ENCODE measurements at places on chromosomes 16 and 17.

- no peak for DNase-seq
Observed at GRCh38 chr17:19332371-19333131, 30.0 kb downstream of the B9D1 start.

DNA sequence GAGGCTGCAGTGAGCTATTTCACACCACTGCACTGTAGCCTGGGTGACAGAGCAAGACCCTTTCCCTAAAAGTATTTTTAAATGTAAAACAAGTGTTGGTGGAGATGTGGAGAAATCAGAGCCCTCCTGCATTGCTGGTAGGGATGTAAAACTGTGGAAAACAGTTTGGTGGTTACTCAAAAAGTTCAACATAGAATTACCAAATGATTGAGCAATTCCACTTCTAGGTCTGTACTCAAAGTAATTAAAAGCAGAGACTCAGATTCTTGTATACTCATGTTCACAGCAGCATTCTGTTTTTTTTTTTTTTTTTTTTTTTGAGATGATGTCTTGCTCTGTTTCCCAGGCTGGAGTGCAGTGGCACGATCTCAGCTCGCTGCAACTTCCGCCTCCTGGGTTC lies 141.8 kb downstream of the PITPNC1 start:
- peak; percentile 70 for DNase-seq

DNA sequence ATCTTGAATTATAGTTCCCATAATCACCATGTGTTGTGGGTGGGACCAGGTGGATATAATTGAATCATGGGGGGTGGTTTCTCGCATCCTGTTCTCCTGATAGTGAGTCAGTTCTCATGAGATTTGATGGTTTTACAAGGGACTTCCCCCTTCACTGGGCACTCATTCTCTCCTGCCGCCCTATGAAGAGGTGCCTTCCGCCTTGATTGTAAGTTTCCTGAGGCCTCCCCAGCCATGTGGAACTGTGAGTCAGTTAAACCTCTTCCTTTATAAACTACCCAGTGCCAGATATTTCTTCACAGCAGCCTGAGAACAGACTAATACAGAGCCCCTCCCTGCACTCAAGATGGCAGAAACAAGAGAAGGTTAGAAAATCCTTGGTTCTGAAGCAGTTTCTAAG lies 26.4 kb downstream of the LDAF1 start:
- no peak for DNase-seq

DNA sequence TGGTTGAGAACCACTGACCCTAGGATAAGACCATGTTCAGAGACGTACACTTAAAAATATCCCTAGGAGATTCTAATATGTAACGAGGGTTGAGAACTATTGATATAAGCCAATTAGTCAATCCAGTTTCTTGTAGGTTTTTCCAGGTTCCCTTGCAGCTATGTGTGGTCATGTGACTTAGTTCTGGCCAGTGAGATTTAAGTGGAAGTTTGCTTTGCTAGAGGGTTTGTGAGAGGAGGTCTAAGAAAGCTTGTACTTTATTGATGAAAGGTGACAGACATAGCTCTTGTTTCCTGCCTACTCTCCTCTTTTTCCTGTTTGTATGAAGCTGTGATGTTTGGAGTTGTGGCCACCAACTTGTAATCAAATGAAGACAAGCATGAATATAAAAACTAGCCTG lies 110.1 kb upstream of the SIAH1 start:
- DNase-seq, result no peak

GRCh38 chr17:1909985-1910384 lies 80.2 kb downstream of the RPA1 start:
- DNase-seq, result no peak

- DNase-seq, result no peak
Observed at GRCh38 chr16:66354034-66354909, 12.2 kb upstream of the CDH5 start.

- DNase-seq, result no peak
Observed at GRCh38 chr17:66548659-66549310, 246.4 kb downstream of the PRKCA start.
